ENCODE measurements at places on chromosomes 12 and 14.

DNA sequence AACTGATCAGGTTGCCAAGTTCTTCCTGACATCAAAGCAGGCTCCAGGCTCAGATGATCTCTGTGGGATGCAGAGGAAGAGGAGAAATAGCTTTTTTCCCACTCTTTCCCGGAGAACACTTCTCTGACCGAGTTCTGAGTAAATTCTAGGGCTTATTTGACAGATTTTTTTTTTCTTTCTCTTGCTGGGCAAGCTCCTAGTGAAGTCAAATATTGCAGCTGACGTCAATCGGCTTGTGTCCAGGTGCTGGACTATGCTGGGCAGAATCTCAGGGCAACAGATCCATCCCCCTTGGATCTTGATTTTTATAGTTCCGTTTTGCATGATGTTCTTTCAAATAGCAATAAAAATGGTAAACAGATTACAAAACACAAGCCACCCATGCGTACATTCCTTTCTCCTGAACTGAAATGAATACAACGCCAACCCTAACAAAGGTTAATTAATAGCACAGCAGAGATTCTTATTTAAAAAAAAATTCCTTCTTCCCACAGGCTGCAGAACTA, 182.2 kb downstream of the NOVA1 start:
- DNase-seq: no peak

- DNase-seq: no peak
Measured at GRCh38 chr12:65630555-65630954, 193.7 kb upstream of the HMGA2 start.

GRCh38 chr12:131831635-131832041, 3.4 kb downstream of the MMP17 start:
- no peak for DNase-seq

DNA sequence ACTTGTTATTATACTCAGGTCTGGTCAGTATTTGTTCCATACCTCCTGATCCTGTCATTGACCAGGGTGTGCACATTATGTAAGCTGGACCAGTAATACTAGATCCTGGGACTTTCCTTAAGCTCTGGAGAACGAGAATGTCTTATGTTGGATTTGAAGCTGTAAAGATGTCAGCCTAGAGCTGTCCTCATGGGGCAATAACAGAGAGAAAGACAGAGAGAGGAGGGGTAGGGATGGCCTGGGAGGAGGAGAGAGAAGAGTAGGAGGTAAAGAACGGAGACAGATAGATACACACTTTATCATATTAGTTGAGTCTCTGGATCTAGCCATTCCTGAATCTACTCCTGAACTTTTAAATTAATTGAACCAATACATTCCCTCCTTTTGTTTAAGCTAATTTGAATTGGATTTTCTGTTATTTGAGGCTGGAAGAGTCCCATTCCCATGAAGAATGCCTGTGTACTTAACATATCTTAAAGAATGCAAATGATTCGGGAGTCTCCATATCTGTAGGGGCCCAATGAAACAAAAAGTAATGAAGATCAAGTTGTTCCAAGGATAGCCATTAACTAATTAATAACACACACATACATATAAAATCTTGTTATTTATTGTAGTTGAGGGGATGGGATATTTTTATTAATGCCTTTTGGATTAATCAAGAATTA, 55.9 kb downstream of the PLEKHA5 start:
- no peak for DNase-seq

DNA sequence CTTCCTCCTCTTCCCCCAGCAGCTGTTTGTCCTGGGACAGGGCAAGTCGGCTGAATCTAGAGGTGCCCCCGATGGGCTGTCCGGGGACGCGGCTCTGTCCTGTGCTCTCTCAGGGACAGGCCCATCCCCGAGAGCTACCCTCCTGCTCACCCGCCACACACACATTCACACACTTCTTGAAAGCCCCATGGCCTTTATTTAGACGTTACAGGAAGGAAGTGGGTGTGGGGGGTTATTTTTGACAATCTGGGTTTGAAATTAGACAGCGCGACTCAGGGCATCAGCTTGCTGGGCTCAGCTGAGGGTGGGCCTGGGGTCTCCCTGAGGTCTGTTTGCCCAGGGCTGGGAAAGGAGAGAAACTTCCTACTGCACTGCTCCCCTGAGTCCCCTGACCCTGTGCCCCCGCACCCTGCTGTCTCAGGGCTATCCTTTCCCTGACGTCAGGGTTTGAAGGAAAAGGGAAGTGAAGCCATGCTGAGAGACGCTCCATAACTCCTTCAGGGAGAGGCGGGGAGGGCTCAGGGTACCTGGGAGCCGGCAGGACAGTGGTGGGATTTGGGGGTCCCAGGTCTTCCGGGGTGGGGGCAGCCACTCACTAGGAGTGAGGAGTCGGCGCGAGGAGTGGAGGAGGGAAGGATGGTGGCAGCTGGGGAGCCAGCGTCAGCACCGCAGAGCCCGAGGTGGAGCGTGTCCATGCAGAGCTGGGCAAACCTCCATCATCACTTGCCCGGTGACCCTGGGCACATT, 8.1 kb downstream of the PTPN6 start:
- no peak for DNase-seq

DNA sequence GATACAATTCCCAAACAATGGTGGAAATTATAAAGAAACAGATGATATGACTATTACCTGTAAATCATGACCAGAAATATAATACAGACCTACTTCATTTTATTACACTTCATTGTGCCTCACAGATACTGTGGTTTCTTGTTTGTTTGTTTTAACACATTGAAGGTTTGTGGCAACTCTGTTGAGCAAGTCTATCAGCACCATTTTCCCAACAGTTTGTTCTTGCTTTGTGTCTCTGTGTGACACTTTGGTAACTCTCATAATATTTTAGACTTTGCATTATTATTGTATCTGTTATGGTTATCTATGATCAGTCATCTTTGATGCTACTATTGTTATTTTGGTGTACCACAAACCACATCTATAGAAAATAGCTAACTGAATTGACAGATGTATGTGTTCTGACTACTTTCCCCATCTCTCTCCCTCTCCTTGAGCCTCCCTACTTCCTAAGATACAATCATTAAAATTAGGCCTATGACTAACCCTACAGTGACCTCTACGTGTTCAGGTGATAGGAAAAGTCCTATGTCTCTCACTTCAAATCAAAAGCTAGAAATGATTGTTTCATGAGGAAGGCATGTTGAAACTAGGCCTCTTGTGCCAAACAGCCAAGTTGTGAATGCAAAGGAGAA, 49.1 kb downstream of the FBXO33 start:
- DNase-seq: no peak

DNA sequence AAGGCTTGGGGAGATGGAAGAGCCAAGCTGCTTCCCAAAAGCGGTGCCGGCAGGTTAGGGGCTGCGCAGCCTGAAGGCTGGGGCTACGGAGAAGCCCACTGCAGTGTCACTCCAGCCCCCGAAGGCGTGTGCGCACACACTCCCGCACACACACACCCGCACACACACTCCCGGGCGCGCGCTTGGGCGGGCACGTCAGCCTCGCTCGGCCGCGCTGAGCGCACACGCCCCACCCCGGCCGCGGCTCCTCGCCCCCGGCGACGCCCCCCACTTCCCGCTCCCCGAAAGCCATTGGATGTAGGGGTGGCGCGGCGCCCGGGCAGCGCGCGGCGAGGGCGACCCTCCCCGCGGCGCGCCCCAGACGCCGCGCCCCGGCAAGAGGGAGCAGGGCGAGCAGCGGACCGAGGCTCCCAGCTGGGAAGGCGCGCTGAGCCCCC, at the start of gene KCNK10:
TSS of gene KCNK10 (minus strand) at position 184 of the 437 bp plus-strand sequence. CDS start 471 bp downstream, outside the sequence.
- no peak for DNase-seq

- no peak for DNase-seq
Measured at GRCh38 chr12:54173066-54173726, 15.6 kb downstream of the SMUG1 start.

- no peak for DNase-seq
Measured at GRCh38 chr14:78950649-78951048, 780.5 kb downstream of the NRXN3 start.

DNA sequence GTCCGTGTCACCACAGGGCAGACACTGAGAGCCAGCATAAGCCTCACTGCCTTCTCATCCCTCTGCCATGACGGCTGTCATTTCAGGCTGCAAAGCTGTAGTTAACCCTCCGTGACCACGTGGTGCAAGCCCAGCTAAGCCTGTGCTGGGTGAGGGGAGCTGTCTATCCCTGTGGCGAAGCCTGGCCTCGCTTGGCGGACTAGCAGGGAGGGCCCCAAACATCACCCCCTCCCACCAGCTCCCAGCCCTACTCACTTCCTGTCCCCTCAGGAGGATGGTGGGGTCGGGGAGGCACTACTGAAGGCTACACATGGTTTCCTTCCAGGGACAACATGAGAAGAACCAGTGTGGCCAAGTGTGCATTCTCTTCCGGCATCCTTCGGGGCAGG, 88.2 kb downstream of the CHGA start:
- DNase-seq: no peak

GRCh38 chr12:94415066-94415465, 44.6 kb downstream of the CEP83 start:
- no peak for DNase-seq

- DNase-seq: no peak
Measured at GRCh38 chr12:39230086-39230485, 212.8 kb downstream of the KIF21A start.

GRCh38 chr12:46958053-46958452, 121.4 kb upstream of the PCED1B start:
- no peak for DNase-seq

GRCh38 chr14:71201840-71202239, 294.6 kb downstream of the PCNX1 start:
- DNase-seq: no peak

DNA sequence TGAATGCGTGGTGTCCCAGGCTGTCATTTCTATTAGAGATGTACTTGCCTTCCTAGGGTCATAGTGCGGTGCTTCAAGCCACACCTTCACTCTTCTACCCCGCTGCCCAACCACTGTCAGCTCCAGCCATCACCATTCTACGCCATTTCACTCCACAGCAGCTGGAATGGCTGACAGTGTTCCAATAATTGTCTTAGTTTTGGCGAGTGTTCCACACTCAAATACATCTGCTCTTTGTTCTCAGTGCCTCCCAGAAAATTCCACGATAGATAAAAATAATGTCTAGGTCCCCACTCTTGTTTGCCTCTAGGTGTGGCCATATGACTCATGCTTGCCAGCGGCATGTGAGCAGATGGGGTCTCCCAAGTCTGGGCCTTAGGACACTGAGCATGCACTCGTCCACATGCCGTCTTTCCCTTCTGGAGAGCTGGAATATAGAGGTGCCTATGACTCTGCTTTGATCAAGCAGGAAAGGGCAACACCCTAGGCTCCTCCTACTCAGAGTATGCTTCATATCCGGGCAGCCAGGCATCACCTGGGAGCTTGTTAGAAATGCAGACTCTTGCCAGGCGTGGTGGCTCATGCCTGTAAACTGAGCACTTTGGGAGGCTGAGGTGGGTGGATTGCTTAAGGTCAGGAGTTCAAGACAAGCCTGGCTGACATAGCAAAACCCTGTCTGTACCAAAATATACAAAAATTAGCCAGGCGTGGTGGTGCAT, 163.0 kb downstream of the BRMS1L start:
- DNase-seq: no peak

DNA sequence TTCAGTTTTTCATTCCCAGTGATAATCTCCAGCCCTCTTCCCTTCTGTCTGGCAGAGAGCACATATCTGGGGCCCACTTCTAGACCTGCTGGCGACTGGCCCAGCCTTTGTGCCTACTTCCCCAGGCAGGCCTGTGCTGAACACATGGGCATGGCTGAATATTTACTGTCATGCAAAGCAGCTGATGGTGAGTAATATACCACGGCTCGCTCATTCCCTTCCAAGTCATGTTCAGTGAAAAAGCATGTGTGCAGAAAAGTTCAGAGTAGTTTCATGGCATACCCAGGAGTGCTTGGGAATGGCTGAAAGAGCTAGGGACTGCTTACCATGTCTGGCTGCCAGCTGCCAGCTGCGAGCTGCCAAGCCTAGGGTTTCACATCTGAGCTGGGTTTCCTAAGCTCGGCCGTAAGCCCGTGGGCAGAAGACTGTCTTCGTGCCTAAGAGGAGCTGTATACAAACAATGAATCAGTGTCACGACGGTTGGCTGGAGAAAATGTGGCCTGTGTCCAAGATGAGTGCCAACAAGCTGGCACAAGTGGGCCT, 179.9 kb upstream of the PELI2 start:
- DNase-seq: no peak

- DNase-seq: no peak
Measured at GRCh38 chr12:122875590-122876220, 20.2 kb downstream of the VPS37B start.
